Adrenal gland (tissue), 19 donors: ENCODE measurements at places on chromosomes 16 and 17. TPM values are rescaled to one million over a fixed set of nuclear protein-coding genes. Genes with fewer than 3 reads are reported as not detected.

DNA sequence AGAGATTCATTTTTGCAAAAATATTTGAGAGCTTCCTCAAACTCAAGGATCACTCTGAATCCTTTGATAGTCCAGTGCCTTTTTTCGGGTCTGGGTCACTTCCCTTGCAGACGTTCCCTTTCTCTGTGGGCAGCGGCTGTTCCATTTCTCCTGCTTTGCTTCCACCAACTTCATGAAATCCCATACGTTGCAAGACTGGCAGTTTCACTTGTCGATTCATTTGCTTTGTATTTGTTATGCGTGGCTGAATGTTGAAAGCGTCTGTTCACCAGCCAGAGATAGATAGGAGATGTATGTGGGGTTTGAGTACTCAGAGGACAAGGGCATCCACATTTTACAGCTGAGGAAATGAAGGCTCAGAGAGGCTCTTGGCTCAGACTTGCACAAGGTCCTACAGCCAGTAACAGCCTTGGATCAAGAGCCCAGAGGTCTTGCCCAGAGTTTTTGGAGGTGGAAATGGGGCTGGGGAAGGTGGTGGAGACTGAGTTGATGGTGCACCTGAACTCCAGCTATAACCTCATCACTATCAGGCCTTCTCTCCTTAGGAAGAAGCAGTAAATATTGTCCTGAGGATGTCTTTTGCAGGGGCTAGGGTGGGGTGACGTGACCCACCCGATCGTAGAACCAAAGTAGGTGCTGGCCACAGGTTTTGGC is 1.3 kb upstream of the CCDC102A start:
- H3K27ac ChIP-seq = no peak overlapping the region
- no peaks in the 10 kb centered on the region for H3K27me3 ChIP-seq
- H3K4me1 ChIP-seq = peaks cover 17% of the 10 kb centered on the region
- no peak overlapping the region for H3K4me3 ChIP-seq
- H3K36me3 ChIP-seq = no peaks in the 10 kb centered on the region
- DNase-seq = no peak

NDRG4 gene
- polyA plus RNA-seq = 339 TPM

MYL4 gene
- polyA plus RNA-seq = 0.51 TPM

- H3K27me3 ChIP-seq = no peaks in the 10 kb centered on the region
- H3K27ac ChIP-seq = no peak overlapping the region
- peak; percentile 14 for DNase-seq
- no peak overlapping the region for H3K4me3 ChIP-seq
- no peaks in the 10 kb centered on the region for H3K36me3 ChIP-seq
Observed at GRCh38 chr17:80117491-80118401, 16.4 kb downstream of the GAA start.

GRCh38 chr16:73122604-73123391 is 74.9 kb upstream of the ZFHX3 start:
- H3K27me3 ChIP-seq = no peaks in the 10 kb centered on the region
- DNase-seq = peak; percentile 25
- no peaks in the 10 kb centered on the region for H3K36me3 ChIP-seq
- H3K27ac ChIP-seq = peak overlapping the region; percentile 67

GRCh38 chr17:1908699-1909309 is 79.0 kb downstream of the RPA1 start:
- no peaks in the 10 kb centered on the region for H3K36me3 ChIP-seq
- DNase-seq = peak; percentile 72
- H3K27ac ChIP-seq = no peak overlapping the region
- peak overlapping the region; percentile 25 for H3K4me3 ChIP-seq
- H3K27me3 ChIP-seq = peaks cover 16% of the 10 kb centered on the region
- H3K4me1 ChIP-seq = peaks cover 13% of the 10 kb centered on the region

DNA sequence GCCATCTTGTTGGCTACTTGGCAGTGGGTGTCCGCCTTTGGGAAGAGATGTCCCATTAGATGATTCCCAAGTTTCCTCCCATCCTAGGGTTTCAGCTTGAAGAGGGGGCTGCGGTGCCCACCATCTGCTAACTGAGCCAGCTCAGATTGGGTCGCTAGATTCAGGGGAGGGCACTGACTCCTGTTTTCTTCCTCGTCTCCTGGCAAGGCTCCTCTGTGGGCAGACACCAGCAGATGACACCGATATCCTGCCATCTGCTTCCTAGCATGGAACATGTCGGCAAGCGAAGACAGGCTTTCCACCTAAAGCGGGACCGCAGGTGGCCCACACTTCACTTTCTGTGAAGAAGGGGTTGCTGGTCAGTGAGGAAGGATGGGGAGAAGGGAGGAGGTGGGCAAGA is 27.3 kb downstream of the C17orf75 start:
- H3K27me3 ChIP-seq = no peaks in the 10 kb centered on the region
- H3K36me3 ChIP-seq = no peaks in the 10 kb centered on the region
- H3K4me1 ChIP-seq = no peaks in the 10 kb centered on the region
- H3K27ac ChIP-seq = no peak overlapping the region

CDRT4 gene
- 49.6 TPM for polyA plus RNA-seq

DNA sequence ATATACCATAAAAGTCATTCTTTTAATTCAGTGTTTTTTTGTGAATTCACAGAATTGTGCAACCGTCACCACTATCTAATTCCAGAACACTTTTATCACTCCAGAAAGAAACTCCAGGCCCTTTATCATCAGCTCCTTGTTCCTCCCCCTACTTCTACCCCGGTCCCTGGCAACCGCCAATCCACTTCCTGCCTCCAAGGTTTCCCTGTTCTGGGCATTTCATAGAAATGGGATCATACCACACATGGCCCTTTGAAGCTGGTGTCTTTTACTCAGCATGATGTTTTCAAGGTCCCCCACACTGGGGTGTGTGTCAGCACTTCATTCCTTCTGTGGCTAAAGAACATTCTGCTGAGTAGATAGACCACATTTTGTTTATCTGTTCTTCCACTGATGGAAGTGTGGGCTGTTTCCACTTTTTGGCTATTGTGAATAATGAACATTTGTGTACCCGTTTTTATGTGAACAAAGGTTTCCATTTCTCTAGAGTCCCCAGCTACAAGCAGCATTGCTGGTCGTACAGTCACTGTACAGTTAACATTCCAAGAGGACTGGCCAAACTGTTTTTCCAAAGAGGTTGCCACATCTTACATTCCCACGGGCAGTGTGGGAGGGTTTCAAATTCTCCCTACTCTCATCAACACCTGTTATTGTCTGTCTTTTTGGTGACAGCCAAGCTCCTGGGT is 75.8 kb upstream of the ZNF469 start:
- peak; percentile 88 for DNase-seq
- H3K4me1 ChIP-seq = peaks cover 27% of the 10 kb centered on the region
- no peak overlapping the region for H3K27ac ChIP-seq
- no peak overlapping the region for H3K4me3 ChIP-seq

DNA sequence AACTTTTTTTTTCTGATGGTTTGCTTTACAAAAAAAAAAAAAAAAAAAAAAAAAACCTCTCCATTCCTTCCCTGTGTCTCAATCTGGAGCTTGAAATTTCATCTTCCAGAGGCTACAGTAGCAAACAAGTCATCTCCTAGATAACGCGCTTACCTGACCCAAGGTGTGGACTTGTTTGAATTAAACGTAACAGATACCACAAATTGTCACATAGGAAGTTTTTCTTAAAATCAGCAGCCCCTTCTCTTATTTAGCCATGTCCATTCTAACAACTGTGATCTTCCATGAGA is 2.0 kb downstream of the STAT5B start:
- H3K4me1 ChIP-seq = peaks cover 66% of the 10 kb centered on the region
- no peaks in the 10 kb centered on the region for H3K36me3 ChIP-seq
- DNase-seq = no peak

GRCh38 chr17:71098071-71098470 is 928.7 kb downstream of the KCNJ2 start:
- H3K27me3 ChIP-seq = no peaks in the 10 kb centered on the region
- DNase-seq = no peak
- H3K4me3 ChIP-seq = no peak overlapping the region

ORC6 gene
- polyA plus RNA-seq = 2.2 TPM

GRCh38 chr16:4580250-4580649 is 24.1 kb downstream of the C16orf96 start:
- H3K36me3 ChIP-seq = no peaks in the 10 kb centered on the region
- no peaks in the 10 kb centered on the region for H3K27me3 ChIP-seq
- no peak overlapping the region for H3K4me3 ChIP-seq
- no peak for DNase-seq

DNA sequence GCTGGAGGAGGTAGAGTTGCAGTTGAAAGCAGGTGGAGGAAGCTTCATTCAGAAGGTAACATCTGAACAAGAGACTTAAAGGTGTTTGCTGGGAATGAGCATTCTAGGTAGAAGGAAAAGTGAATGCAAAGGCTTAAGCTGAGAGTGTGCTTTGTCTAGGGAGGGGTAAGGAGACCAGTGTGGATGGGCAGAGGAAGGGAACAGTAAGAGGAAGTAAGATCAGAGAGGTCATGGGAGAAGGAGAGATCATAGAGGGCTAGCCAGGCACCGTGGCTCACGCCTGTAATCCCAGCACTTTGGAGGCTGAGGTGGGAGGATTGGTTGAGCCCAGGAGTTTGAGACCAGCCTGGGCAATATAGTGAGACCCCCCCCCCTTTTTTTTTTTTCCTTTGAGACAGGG is 3.3 kb downstream of the STX4 start:
- H3K36me3 ChIP-seq = peaks cover 52% of the 10 kb centered on the region
- H3K27me3 ChIP-seq = no peaks in the 10 kb centered on the region
- no peak for DNase-seq
- H3K4me1 ChIP-seq = peaks cover 8% of the 10 kb centered on the region
- no peak overlapping the region for H3K27ac ChIP-seq

GDPD3 gene
- 5.8 TPM for polyA plus RNA-seq

DNA sequence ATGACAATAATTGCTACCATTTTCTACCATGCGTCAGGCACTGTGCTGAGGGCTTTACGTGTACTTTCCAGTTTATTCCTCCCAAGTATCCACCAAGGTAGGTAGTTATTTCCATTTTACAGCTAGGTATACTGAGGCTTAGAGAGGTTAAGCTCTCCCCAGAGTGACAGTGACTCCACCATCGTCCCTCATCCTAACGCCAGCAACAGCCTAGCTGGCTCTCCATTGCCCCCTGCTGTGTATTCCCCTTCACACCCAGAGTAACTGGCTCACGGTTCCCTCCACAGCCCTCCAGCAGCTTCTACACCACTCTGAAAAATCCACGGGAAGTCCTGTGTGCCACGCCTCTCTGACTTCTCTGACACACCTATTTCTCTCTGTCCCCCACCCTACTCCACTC is 7.1 kb upstream of the ASGR1 start:
- no peak overlapping the region for H3K4me3 ChIP-seq
- H3K27me3 ChIP-seq = no peaks in the 10 kb centered on the region
- H3K27ac ChIP-seq = no peak overlapping the region
- H3K4me1 ChIP-seq = no peaks in the 10 kb centered on the region

DNA sequence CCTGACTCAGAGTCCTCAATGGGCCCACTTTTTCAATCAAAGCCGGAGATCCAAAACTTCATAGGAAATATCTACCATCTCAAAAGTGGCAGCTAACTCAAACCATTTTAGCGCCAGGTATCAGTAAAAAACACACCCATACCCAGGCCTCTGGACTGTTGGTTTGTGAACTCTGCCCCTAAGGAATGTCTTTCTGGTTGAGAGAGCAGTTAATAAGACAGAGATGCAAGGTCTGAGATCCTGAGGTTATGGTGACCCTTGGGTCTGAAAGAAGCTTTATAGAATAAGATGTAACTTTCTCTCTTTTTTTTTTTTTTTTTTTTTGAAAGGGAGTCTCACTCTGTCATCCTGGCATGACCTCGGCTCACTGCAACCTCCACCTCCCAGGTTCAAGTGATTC is 350.5 kb downstream of the SOX9 start:
- no peaks in the 10 kb centered on the region for H3K36me3 ChIP-seq
- H3K27me3 ChIP-seq = no peaks in the 10 kb centered on the region
- no peak for DNase-seq
- no peaks in the 10 kb centered on the region for H3K4me1 ChIP-seq

GRCh38 chr17:58303971-58304749 is 23.4 kb upstream of the MPO start:
- no peak overlapping the region for H3K4me3 ChIP-seq
- H3K36me3 ChIP-seq = no peaks in the 10 kb centered on the region
- H3K27ac ChIP-seq = no peak overlapping the region
- no peaks in the 10 kb centered on the region for H3K4me1 ChIP-seq

BLMH gene
- 12.1 TPM for polyA plus RNA-seq

BCO1 gene
- not detected for polyA plus RNA-seq

- H3K4me3 ChIP-seq = no peak overlapping the region
- no peak for DNase-seq
- H3K27ac ChIP-seq = no peak overlapping the region
- no peaks in the 10 kb centered on the region for H3K36me3 ChIP-seq
- no peaks in the 10 kb centered on the region for H3K4me1 ChIP-seq
- H3K27me3 ChIP-seq = no peaks in the 10 kb centered on the region
Observed at GRCh38 chr16:66389256-66390176, 23.0 kb downstream of the CDH5 start.

GRCh38 chr16:4714996-4715395 is 19.1 kb downstream of the ANKS3 start:
- DNase-seq = no peak
- peaks cover 33% of the 10 kb centered on the region for H3K36me3 ChIP-seq
- no peaks in the 10 kb centered on the region for H3K4me1 ChIP-seq
- no peak overlapping the region for H3K27ac ChIP-seq
- H3K27me3 ChIP-seq = no peaks in the 10 kb centered on the region

PRSS33 gene
- not detected for polyA plus RNA-seq

MT4 gene
- polyA plus RNA-seq = not detected
